Ovary (tissue), 10 donors: ENCODE measurements at places on chromosomes 16 and 17. TPM values are rescaled to one million over a fixed set of nuclear protein-coding genes. Genes with fewer than 3 reads are reported as not detected.
A peak's percentile ranks its signal among the peaks of the same experiment; 100 is the strongest.

- DNase-seq = no peak
- H3K27ac ChIP-seq = peak overlapping the region; percentile 65
- peaks cover 10% of the 10 kb centered on the region for H3K4me1 ChIP-seq
These were observed 39.3 kb downstream of the DHRS7B start for GRCh38 chr17:21165922-21166594.

- DNase-seq = no peak
- no peaks in the 10 kb centered on the region for H3K27me3 ChIP-seq
- H3K4me1 ChIP-seq = no peaks in the 10 kb centered on the region
- H3K36me3 ChIP-seq = no peaks in the 10 kb centered on the region
These were observed 412.5 kb downstream of the CA10 start for GRCh38 chr17:51745993-51746392.

- no peaks in the 10 kb centered on the region for H3K36me3 ChIP-seq
- H3K4me1 ChIP-seq = no peaks in the 10 kb centered on the region
- no peak overlapping the region for H3K27ac ChIP-seq
- H3K4me3 ChIP-seq = no peak overlapping the region
- no peak for DNase-seq
These were observed 17.3 kb downstream of the SLC5A10 start for GRCh38 chr17:18968945-18969887.

DNA sequence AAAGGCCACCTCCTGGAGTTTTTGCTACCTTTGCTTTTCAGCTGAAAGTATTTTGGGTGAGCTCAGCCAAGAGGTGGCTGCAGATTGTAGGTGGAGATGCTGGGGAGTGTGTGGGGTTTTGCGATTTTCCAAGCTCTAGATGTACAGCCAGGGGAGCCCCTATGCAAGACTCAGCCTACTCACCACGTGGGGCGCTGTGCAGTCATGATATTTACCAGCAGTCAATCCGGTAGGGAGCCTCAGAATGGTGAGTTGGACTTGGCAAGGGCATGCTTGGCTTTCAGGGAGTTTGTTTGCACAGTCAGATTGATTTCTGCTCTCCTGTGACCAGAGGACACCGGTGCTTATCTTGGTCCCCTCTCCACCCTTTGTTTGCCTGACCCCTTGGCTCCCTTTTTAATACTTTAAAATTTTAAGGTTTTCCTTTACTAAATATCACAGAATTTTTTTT is 175.3 kb downstream of the UTP18 start:
- H3K27me3 ChIP-seq = no peaks in the 10 kb centered on the region
- H3K4me1 ChIP-seq = no peaks in the 10 kb centered on the region
- no peak overlapping the region for H3K4me3 ChIP-seq
- H3K36me3 ChIP-seq = no peaks in the 10 kb centered on the region
- H3K27ac ChIP-seq = no peak overlapping the region

GRCh38 chr17:77822302-77823030 is 136.0 kb upstream of the TNRC6C start:
- H3K4me1 ChIP-seq = no peaks in the 10 kb centered on the region
- H3K4me3 ChIP-seq = no peak overlapping the region
- no peaks in the 10 kb centered on the region for H3K27me3 ChIP-seq
- no peaks in the 10 kb centered on the region for H3K36me3 ChIP-seq

DNA sequence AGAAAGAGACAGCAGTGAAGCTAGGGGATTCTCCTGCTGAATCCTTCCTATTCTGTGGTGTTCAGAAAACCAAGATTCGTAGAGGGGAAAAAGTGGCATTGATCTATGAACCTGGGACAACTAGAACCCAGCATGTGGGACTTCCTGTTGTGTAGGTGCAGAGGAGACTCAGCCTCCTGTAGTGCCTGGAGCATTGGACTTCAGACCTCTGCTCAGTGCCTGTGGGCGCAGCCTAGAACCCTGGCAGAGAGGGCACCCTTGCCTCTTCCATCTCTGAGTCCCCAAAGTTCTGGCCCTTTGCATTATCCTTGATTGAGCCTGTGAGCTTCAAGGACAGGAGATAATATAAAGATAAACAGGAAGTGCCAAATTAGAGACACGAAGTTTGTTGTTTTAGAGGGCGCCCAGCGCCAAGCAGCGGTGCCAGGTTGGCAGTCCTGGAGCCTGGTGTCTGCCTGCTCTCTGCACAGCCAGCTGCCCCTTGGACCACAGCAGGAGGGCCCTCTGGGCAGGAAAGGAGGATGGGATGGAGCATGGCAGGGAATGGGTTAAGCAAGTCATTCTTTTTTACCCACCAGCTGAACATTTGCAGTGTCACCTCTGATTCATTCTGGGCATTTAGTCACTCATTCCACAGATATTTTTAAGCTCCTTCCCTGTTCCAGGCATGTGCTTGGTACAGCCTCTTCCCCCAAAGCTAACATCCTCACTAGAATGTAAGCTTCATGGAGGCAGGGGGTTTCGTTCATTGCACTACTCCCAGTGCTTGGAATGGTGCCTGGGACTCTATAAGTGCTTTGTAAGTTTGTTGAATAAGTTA is 11.9 kb upstream of the SP6 start:
- no peaks in the 10 kb centered on the region for H3K36me3 ChIP-seq
- no peak for DNase-seq
- H3K27ac ChIP-seq = no peak overlapping the region
- H3K27me3 ChIP-seq = no peaks in the 10 kb centered on the region
- no peak overlapping the region for H3K4me3 ChIP-seq

GRCh38 chr16:81818568-81818896 is 39.4 kb downstream of the PLCG2 start:
- H3K27ac ChIP-seq = no peak overlapping the region
- H3K27me3 ChIP-seq = no peaks in the 10 kb centered on the region

GRCh38 chr16:66548868-66549267 is 1.1 kb downstream of the TK2 start:
- no peaks in the 10 kb centered on the region for H3K36me3 ChIP-seq
- H3K4me1 ChIP-seq = peaks cover 7% of the 10 kb centered on the region
- DNase-seq = no peak

- no peak overlapping the region for H3K27ac ChIP-seq
- H3K4me1 ChIP-seq = no peaks in the 10 kb centered on the region
- H3K36me3 ChIP-seq = no peaks in the 10 kb centered on the region
- no peaks in the 10 kb centered on the region for H3K27me3 ChIP-seq
- no peak overlapping the region for H3K4me3 ChIP-seq
These were observed 24.2 kb downstream of the IGSF6 start for GRCh38 chr16:21628121-21628726.

The KCNJ2 gene
- total RNA-seq = 1.5 TPM

The PRDM7 gene
- not detected for total RNA-seq

The FZD2 gene
- 1.6 TPM for total RNA-seq

The CHST4 gene
- not detected for total RNA-seq

The XYLT1 gene
- total RNA-seq = 24.3 TPM
